Omental fat pad (tissue), 4 donors: ENCODE measurements at places on chromosomes 3 and 15. TPM values are rescaled to one million over a fixed set of nuclear protein-coding genes. Genes with fewer than 3 reads are reported as not detected.

- DNase-seq: no peak
Observed at GRCh38 chr15:89623165-89623564, 32.1 kb downstream of the KIF7 start.

DNA sequence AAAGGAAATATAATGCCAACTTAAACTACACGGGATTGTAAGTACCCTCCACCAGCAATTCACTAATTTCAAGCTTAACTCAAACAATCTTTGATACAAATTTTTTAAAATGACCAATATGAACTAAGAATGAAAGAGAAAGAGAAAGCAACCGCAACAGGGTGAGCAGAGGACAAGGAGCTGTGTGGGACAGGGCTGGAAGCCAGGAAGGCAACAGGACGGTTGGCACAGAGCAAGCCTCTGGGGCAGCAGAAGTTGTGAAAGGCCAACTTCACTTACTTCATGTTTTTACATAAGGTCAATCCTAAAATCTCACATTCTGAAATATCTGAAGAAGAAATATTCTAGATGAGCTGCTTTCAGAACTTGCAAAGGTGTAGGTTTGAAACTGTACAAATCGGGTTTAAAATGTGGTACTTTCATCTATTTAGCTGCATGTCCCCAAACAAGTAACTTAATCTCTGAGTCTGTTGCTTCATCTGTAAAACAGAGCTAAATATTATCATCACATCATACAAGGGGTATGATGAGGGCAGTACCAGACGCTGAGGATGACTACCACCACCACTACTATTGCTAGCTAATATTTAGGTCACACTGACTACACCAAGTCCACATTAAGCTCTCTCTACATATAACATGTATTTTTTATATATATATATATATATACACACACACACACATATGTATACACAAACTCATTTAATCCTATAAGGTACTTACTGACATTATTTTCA lies 101.7 kb downstream of the IGSF11 start:
- no peak for DNase-seq

DNA sequence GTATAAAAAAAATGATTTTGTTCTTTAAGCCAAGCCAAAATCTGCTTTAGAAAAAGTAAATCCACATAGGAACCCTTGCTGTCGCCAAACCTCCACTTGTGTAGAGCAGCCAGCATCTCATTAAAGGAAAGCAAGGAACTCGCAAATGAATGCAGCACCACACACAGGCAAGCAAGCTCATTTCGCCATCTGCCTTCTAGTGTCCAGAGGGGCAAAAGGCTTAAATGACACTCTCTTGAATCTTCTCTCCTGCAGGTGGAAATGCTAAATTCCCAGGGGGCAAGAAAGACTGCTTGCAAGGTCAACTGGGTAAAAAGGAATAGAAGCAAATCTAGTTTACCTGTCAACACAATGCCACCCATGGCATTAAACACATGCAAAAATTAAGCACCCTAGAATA lies 2.4 kb downstream of the MB21D2 start:
- DNase-seq: no peak

- DNase-seq: no peak
Observed at GRCh38 chr3:43923104-43923882, 232.6 kb downstream of the ABHD5 start.

- DNase-seq: no peak
Observed at GRCh38 chr15:33994005-33994615, 25.8 kb downstream of the CHRM5 start.

GRCh38 chr15:38992506-38992905 lies 427.9 kb upstream of the RASGRP1 start:
- no peak for DNase-seq

DNA sequence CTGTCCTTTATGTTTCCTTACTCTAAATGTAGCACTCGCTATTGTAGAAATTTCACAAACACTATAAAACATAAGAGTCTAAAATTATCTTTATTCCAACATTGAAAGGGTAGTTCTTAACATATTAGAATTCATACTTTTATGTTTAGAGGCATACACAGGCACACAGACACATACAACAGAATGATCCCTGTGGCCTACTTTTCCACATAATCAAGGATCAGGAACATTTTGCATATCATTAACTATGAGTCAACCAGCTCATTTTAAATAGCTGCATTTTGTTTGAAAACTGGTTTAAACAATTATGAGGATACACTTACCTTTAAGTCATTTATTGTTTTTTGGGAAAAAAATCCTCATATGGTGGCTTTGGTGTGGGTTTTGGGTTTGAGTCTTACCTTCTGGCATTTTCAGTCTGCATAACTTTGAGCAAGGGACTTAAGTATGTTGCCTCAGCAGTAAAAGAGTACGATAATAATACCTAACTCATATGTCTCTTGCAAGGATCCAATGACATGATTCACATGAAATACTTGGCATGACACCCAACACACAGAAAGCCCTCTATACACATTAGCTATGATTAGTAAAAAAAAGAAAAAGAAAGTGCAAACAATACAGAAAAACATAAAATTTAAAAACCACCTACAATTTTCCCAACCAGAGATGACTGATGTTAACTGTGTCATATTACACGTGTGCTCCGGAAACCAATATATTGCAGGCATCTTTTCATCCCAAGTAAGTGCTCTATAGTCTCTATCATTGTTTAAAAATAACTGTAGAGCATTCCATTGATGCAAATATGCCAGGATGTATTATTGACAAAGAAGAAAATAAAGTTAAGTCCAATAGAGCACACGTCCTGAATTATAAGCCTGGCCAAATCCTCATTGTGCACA lies 213.1 kb upstream of the ADAMTS9 start:
- DNase-seq: no peak

DNA sequence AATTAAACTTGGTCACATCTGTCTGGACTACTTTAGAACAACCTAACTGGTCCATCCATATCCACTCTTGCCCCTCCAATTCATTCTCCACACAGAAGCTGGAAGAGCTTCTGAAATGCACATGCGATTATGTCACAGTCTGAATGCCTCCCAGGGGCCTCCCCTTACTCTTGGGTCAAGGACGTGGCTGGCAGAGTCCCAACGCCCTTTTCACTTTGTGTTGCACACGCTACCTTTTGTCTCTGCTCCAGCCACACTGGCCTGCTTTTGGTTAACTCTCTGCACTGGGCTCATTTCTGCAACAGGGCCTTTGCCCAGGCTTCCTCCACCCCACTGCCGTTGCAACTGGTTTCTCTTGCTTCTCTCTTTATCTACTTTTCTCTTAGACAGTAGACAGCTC lies 245.2 kb downstream of the IL20RB start:
- no peak for DNase-seq

- no peak for DNase-seq
Observed at GRCh38 chr3:38616111-38616510, 33.4 kb downstream of the SCN5A start.

DNA sequence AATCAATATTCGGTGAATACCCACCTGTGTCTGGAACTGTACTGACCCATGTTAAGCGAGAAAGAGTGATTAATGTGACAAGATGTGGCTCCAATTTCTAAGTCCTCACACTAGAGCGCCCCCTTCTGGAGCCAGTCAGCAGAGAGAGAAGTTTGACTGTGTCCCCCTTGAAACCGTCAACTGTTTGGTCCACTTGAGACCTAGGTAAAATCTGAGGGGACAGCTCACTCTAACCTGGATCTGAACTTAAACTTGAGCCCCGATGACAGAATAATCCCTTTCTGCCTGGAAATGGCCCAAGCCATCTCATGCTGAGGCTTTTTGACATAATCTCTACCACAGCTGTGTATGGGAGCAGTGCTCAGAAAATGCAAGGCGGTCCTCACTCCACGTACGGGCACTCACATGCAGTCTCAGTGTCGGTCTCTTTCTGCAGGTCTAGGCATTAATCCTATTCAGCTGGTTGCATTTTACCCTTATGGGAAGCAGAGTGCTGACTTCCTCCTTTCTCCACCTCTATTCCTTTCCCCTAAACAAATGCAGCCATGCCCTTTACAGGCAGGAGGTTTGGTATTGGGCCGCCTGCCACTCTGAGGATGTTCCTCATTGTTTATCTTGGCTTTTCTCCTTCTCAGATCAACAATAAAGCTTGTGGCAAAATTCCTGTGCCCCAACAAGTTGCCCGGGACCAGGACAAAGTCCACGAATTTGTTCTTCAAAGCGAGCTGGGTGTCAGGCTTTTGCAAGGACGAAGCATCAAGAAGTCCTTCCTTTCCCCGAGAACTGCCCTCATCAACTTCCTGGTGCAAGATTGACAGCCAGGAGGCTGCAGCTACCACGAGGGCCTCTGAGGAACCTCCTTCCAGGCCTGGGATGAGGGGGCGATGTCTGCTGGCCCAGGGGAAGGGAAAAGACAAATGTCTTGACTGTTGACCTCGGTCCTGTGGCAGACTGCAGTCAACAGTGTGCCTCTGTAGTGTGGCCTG lies 47.5 kb upstream of the LIMD1 start:
- DNase-seq: no peak

DNA sequence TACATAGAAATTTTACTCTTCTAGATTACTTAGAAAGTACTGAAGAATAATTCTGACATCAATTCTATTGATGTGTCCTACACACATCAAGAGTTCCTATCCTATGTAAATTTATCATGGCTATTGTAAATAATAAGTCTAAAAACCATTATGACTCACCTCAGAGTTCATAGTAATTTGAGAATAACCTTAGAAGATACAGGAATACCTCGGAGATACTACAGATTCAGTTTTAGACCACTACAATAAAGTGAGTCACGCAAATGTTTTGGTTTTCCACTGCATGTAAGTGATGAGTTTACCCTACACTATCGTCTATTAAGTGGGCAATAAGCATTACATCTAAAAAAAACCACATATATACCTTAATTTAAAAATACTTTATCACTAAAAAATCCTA lies 74.8 kb downstream of the NR1I2 start:
- no peak for DNase-seq

GRCh38 chr15:45646220-45646619 lies 11.4 kb downstream of the SQOR start:
- DNase-seq: no peak

- DNase-seq: no peak
Observed at GRCh38 chr3:123405021-123405420, 43.9 kb downstream of the ADCY5 start.

DNA sequence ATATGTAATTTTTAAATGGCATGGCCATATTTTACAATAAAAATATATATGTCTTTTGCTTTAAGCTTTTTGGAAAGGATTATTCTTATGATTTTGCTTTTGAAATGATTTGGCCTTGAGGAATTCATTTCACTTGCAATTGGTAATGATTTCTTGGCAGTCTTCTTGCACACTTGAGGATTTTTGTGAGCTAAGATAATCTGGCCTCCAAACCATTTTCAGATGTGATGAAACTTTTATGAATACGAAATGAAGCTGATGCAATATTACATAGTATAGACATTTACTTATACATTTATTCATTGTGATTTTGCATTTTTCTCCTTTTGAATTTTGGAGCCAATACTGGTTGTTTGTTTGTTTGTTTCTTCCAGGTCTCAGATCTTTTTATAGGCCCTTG lies 6.4 kb upstream of the SH2D7 start:
- DNase-seq: no peak

DNA sequence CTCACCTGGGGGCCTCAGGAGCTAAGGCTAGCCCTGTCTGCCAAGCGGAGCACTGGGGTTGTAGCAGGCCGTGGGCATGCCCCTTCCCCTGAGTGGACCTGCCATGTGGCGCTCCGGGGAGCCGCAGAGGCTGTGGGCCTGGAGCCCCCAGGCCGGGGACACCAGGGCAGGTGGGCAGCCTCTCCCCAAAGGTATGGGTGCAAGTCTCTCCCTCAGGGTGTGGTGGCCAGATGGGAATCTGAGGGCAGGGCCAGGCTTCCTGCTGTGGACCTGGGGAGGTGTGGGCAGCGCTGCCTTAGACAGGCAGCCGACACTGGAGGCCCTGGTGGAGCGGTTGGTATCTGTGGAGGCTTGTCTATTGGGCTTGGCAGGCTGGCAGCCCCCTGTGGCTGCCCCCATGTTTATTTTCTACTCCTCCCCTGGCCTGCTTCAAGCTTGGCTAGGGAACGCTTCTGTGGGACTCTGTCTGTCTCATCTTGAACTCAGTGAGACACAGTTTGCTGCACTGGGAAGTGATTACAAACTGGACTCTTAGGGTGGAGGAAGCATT lies 5.9 kb downstream of the ACVR2B start:
- no peak for DNase-seq

DNA sequence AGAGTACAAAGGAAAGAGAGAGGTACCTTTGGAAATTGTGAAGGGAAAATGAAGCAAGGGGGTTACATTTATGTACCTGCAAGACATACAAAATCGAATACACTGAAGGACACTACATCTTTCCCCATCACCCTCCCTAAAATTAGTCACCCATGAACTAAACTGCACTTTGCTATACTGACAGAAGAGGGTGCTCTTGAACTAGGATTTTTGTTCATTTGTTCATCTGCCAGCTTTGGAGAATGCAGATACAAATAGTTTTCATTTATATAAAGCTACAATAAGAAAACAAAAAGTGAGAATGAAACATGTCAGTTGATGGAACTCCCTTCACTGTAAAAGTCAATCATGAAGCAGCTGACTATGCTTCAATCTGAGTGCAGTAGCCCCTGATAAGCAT lies 55.7 kb downstream of the PCCB start:
- no peak for DNase-seq

Gene LMAN1L
- total RNA-seq: not detected

Gene TMEM43
- total RNA-seq: 143 TPM

Gene DISP2
- 1.1 TPM for total RNA-seq

Gene MTHFS
- 20.8 TPM for total RNA-seq

Gene RAB6B
- total RNA-seq: 3.1 TPM

Gene RTP3
- not detected for total RNA-seq

Gene CCR3
- not detected for total RNA-seq

Gene ACTC1
- 5.5 TPM for total RNA-seq

Gene CCDC33
- not detected for total RNA-seq
